ENCODE measurements at places on chromosomes 7 and 10.

DNA sequence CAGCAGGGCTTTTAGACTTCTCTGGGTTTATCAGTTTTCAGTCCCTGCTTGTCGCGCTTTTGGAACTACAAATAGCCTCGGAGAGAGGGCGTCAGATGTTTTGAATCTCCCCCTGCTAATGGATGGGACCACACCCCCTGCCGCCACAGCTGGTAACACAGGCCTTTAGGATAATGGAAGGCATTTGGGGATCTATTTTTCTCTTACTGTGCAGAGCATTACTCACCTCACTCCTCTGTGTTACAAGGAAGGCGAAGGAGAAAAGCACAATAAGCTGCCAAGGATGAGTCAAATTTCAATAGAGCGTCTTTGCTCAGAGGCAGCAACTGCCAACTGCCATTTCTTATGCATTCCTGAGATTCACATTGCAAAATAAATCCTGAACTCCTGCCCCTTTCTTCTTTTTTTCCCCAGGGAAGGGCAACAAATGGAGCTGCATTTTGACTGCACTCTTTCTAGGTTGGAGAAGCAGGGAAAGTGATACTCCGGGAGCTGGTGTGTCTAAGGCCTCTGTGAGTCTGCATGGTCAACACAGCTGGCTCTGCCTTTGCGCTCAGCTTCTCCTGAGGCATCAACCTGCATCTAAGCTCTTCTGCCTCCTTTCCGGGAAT, 31.5 kb upstream of the SMNDC1 start:
- no peak for DNase-seq

- DNase-seq = no peak
Observed at GRCh38 chr7:129887865-129888264, 64.9 kb downstream of the UBE2H start.

DNA sequence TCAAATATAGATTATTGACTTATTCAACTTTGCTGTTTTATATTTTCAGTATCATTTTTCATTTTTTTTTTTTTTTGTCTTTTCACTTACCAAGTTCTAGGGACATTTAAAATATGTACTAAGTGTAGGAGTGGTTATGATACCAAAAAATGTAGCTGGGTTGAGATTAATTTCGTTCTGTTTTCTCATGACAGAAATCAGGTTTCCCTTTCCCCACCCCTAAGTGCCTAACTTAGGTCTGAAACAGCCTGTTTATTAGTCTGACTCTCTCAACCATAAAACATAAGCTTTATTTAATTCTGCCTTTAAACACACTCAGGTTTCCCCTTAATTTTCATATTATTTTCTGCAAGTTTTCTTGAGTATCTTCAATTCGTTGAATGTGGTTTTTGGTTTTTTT, 22.1 kb downstream of the TMEM106B start:
- DNase-seq = no peak

GRCh38 chr7:138066954-138067394, 9.3 kb upstream of the AKR1D1 start:
- no peak for DNase-seq

DNA sequence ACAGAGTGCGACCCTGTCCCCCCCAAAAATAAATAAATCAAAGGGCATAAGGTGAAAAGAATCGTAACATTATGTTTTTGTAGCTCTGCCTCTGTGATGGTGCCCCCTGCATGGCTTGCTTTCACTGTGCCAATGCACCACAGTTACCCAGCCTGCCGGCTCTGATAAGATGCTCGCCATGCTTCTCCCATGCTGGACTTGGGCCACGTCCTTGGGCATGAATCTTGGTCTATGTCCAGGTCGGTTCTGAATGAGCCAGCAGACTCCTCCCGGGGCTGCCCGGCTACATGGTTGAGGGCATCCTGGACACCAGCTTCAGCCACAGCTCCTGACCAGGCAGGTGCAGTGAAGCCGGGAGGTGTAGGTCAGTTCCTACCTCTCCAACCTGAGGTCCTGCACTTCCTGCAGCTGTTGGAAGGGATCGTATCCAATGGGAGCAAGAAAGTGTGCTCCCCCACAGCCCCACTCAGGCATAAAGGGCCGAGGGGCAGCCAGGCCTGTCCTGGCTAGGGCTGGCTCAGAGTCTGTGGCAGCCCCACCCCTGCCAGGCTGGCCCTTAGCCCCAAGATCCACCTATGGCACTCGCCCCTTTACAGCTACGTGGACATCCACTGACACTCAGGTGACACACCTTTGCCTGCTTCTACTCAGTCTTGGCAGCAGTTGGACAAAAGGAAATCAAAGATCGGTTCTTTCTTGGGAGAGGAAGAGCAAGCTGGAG, 34.1 kb downstream of the CHST3 start:
- no peak for DNase-seq

- DNase-seq = no peak
Observed at GRCh38 chr10:58734116-58734515, 221.4 kb downstream of the BICC1 start.

GRCh38 chr7:128840326-128841170, 10.3 kb downstream of the FLNC start:
- no peak for DNase-seq

Measured in GF-D8 (cell line).